ENCODE measurements at places on chromosomes 6 and 20.

DNA sequence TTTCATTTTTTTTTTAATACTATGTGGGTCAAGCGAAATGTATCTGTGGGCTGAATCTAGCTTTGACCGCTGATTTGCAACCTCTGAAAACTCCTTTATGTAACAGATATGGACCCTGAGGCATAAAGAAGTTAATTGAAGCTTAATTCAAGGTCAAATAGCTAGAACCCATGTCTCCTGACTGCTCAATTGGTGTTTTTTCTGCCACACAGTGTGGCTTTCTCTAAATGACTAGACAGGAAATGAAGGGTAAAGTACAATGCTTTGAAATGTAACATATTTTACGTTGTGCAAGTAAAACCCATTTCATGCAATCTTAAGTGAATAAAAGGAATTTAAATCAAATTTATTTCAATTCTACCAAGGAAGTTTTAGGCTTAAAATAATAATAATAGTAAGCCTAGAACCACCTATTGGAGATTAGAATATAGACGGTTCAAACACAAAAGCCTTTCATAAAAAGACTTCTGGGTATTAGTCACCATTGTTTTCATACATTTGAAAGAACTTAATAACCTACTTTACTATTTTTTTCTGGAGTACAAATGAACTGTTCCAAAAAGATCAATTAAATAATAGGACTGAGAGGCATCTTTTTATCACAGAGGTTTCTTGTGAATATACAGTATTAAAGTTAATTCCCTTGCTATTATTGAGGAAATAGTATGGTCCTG is 279.8 kb downstream of the EPHA7 start:
- DNase-seq = no peak

- DNase-seq = no peak
Measured at GRCh38 chr20:47481330-47482216, 20.1 kb upstream of the NCOA3 start.

- DNase-seq = no peak
Measured at GRCh38 chr6:56399250-56399671, 151.9 kb upstream of the COL21A1 start.

- DNase-seq = no peak
Measured at GRCh38 chr6:26296857-26297648, 67.9 kb upstream of the BTN3A2 start.

- DNase-seq = no peak
Measured at GRCh38 chr6:104252276-104252675, 607.4 kb downstream of the HACE1 start.

DNA sequence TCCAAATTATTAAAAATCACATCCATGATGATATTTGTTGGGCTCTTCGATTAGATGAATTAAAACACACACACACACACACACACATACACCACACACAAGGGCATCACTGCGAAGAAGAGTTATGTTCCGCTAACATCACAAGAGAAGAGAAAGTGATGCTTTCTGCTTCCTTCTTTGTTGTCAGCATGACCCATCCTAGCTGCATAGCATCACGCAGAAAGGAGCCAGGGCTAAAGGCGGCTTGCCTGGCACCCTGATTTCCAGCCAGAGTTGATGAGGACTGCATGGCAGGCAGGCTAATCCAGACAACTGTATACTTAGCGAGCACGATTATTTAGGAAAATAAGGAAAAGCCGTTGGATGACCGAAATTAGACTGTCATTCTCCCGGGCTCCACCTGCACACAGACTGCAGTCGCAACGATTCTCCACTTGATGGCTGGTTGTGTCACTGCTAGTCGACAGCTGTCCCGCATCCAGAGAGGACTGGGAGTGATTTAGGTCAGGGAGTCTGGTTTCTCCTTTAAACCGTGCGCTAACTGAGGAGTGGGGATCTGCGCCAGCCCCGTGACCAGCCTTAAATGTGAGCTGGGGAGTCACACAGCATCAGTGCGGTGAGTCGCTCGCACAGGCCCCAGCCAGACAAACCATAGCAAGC is 70.6 kb upstream of the SOX4 start:
- no peak for DNase-seq

- no peak for DNase-seq
Measured at GRCh38 chr6:24205020-24205492, 79.0 kb downstream of the NRSN1 start.

DNA sequence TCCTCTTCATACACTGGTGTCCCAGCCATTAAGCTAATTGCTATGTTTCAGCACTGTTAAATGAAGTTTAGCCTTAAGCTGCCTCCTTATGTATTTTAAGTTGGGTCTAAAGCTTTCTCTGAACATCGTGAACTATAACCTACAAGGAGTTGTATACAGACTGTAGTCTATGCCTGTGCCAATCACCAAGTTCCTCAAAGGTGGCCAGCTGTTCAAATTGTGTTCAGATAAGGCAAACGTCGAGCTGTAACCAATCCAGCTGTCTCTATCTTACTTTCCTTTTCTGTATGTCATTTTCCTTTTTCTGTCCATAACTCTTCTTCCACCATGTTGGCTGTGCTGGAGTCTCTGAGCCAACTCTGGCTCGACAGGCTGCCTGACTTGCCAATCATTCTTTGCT is 199.6 kb downstream of the OGFRL1 start:
- no peak for DNase-seq

DNA sequence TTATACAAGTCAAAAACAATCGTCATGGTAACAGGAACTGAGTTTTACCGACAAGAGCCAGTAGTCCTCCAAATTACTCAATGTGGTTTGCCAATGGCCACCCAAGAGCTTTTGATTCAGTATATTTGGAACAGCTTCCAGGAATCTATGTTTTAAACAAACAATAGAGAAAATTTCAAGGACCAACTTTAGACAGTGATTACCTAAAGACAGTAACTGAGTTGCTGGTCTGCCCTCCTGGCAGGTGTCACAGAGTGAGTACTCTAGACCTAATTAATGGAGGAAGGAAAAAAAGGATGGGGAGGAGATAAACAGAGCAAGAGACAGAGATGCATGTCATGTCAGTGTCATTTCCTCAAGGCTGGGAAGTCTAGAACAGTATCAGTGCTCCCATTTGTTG is 361.3 kb upstream of the BTBD3 start:
- DNase-seq = no peak

DNA sequence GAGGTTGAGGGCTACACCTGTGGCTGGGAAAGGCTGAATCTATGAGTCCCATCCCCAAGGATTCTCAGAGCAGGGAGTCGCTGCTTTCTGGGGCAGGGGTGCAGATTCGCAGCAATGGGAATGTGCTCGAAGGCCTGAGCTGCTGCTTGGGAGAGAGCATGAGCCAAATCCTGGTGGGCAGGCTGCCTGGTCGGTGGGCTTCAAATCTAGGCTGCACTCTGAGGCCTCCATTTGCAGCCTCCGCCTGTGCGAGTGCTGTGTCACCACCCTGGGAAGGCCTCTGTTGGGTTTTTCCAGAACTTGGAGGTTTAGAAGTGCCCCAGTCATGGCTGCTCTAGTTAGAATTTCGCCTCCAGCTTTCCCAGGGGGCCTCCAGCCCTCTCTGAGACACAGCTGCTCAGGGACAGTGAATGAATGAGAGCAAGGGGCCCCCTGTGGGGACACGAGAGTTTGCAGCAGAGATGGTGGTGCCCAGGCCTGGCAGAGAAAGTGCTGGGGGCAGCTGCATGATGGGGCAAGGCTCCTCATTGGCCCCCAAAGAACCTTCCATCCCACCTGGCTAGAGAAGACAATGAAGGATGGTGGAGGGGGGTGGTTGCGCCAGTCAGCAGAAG is 31.1 kb upstream of the RNF24 start:
- no peak for DNase-seq

GRCh38 chr6:123940551-123940950 is 136.9 kb downstream of the NKAIN2 start:
- no peak for DNase-seq

DNA sequence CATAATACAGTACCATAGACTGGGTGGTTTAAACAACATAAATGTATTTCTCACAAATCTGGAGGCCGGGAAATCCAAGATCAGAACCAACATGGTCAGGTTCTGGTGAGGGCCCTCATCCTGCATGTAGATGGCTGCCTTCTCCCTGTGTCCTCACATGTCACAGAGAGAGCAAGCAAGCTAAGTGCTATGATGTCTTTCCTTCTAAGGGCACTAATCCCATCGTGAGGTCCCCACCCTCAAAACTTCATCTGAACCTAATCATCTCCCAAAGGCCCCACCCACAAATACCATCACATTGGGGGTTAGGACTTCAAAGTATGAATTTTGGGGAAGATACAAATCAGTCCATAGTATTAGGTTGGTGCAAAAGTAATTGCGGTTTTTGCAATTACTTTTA is 56.8 kb downstream of the CCDC170 start:
- DNase-seq = no peak

DNA sequence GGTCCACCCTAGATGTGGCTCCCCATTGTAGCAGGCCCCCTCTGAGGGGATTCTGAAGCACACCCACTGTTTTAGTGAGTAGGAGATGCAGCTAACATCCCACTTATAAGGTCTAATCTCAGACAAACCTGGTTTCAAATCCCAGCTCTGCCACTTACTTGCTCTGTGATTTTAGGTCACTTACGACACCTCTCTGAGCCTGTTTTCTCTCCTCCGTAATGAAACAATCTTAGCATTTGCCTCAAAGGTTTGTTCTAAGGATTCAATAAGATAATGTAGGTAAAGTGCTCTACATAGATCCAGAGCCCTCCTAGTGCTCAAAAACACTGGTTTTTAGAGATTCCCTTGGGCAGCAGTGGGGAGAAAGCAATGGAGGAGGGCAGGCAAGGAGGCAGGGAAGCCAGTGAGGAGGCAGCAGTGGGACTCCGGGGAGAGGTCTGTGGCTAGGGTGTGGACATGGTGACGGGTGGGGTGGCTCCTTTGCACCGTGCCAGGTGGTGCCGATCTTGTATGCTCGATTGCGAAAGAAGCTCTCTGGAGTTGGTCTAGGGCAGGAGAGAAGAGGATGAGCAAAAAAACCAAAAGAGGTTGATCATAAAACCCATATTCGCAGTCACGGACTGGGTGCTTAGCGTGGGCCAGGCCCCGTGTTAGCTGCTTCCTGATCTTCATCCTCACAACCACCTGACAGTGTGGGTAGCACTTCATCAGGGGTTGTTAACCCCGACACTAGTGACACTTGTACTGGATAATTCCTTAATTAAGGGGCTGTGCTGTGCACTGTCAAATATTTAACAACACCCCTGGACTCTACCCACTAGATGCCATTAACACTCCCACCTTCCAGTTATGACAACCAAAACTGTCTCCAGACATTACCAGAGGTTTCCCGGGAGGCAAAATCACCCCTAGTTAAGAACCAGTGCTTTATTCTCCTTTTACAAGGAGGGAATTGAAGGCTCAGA is 16.8 kb upstream of the PTGIS start:
- DNase-seq = no peak

GRCh38 chr20:59939879-59940128 is 301 bp downstream of the PPP1R3D start:
- no peak for DNase-seq

DNA sequence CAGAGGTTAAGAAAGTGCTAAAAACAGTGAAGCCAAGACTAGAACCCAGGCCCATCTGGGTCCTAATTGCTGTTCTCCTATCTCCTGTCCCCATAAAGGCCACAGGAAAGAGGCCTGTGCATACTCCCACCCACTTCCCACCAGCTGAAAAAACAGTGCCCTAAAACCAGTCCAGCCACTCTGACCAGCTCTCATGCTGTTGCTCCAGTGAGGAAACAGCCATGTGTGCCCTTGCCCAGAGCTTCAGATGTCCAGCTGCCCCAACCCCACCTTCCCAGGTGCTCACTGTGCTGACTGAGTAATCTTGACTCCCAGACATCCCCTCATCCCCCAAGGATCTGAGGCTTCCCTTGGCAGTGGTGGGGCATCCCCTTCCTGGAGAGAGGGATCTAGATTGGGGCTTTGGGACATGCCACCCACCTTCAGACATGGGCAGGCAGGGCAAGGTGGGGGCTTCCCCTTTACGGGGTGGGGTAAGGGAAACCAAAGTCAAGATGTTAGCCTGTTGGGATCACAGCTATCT is 28.7 kb downstream of the KCNK5 start:
- DNase-seq = no peak

DNA sequence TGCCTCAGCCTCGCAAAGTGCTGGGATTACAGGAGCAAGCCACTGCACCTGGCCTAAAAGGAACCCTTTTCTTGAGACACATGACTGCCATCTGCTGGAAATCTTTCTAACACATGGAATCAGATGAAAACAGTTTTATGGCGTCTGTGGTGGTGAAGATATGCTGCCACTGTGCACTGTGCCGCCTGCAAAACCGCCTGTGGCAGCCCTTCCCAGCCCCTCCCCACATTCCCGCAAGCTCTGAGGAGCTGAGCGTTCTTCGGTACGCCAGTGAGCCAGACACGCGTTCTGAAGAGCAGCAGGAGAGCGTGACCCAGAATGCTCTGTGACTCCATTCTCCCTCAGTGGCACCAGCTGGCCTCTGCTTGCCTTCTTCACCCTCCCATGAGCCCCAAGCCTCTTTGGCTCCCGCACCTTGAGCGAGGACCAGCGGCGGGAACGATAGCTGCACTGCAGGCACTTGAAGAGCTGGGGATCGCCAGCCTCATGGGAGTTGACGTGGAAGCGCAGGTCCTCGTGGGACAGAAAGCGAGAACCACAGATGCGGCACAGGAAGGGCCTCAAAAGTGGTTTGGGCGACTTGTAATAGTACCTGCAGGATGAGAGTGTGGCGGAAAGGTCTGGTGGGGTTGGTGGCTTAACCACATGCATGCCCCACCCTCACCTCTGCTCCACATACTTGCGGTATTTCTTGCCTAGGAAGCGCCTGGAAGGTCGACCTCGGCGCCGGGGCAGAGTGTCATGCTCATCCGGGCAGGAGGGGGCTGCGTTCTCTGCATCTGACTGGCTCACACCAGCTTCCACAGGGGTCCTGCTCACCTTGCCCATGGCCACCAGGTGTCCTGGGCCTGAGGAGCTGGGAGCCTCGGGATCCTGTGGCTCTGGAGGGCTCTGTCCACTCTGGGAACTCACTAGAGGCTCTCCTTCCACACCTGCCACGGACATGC is 8.7 kb downstream of the ZNF335 start:
- no peak for DNase-seq

DNA sequence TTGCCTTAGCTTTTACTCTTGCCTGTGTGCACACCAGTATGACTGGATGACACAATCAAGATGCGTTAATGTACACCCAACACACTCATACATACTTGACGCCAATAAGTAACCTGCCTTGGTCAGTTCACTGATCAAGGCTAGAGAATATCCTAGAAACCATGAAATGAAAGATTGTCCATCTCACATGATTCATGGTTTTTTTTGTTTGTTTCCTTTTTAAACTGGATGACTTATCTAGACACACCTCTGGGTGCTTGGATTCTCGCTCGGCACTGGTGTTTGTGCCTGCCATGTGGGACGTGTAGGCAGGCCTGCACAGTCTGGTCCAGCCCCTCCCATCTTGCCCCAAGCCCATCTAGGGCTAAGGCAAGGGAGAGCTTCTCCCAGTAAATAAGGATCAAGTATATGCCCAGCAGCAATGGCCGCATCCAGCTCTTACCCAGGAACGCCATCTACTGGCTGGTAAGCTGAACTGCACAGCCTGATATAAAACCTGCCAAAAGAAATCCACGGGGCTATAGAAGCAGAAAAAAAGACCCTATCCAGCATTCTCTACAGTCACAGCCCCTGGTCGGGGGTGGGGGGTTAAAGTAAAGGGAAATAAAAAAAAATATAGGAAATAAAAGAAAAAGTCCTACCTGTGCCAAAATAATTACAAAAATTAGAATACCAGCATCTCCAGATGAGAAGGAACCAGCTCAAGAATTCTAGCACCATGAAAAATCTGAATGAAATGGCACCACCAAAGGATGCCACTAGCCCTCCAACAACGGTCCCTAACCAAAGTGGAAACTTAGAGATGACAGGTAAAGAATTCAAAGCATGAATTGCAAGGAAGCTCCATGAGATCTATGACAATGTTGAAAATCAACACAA is 73.3 kb downstream of the OTOR start:
- DNase-seq = no peak

GRCh38 chr20:10909803-10910202 is 236.0 kb upstream of the JAG1 start:
- DNase-seq = no peak
